GM20000 (cell line): ENCODE measurements at places on chromosomes 5 and 9.

DNA sequence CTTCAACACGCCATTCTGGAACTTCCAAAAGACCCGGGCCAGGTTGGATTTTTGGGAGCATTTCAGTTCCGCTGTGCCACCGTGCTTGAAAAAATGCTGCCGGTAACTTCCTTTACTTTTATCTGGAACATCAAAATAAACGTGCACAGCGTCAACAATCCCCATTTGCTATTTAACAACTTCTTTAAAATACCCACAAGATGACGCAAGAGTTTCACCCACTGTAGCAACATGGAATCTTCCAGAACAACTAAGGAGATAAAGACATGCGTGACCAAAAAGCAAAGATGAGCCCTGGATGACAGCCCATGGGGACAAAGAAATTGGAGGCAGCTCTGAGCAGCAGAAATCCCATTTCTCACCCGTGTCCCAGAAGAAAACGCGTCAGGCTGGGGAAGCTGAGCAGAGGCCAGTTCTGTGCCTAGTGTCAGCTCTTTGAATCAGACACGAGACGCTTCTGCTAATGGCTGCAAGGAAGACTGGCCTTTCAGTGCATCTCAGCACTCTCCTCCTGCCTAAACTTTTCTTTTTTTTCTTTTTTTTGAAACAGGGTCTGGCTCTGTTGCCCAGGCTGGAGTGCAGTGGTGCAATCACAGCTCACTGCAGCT, 61.3 kb downstream of the SECISBP2 start:
- DNase-seq: no peak

GRCh38 chr5:133220851-133221674, 169.2 kb downstream of the HSPA4 start:
- DNase-seq: no peak

DNA sequence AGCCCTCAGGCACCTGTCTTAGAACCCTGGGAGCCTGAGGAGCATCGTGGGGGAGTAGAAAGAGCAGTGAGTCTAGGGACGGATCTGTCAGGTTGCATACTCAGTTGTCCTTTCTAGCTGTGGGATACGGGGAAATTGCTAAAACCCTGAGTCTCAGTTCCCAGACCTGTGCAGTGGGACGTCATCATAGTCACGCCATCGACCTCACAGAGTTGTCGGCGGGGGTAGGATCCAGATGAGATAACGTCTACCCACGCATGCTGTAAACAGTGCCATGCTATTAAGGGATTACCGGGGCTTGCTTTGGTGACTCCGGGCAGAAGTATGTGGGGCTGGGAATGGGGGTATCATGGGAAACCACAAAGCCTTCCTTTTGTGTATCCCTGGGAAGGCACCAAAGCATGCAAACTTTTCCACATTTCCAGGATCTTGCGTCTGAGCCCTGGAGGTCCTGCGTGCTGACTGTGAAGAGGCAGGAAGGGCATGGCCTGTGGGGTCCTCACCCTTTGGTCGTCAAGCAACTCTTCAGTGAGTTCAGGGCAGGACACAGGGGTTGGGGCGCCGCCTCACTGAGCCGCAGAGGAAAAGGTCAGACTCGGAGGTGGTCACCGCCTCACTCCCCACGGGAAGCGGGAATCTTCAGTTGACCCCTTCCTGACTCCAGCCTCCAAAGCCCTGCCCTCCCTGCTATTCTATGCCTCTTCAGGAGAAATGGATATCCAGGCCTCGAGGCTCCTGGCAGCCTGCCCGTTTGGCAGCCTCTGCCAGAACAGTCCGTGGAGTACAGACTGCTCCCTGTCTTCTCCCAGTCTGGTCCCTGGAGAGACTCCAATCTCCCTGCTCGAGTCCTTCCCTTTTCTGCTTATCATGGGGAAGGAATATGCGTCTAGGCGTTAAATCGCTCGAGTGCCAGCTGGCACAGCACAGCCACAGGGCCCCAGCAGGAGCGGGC, 186.8 kb upstream of the KLF9 start:
- DNase-seq: no peak

GRCh38 chr5:160297776-160298175, 14.6 kb downstream of the CCNJL start:
- no peak for DNase-seq

GRCh38 chr5:179371121-179371510, 25.9 kb upstream of the ADAMTS2 start:
- no peak for DNase-seq

DNA sequence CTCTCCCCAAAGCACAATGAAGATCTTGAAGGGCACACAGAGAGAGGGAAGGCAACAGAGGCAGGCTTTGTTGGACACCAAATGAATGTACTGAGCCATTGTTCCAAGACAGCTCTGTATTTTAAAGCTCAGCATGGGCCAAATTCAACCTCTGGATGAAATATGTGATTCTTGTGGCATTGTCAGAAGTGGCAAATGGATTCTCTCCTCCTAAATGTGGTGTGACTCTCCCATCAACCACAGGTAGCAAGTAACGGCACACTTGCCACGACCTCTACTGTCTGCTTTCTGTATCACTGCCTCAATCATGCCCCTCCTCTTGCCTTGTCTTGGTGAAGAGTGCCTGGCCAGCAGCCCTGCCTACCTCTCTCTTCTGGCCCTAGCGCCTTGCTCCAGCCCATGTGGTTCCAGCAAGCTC, 6.1 kb upstream of the MOB3B start:
- no peak for DNase-seq

DNA sequence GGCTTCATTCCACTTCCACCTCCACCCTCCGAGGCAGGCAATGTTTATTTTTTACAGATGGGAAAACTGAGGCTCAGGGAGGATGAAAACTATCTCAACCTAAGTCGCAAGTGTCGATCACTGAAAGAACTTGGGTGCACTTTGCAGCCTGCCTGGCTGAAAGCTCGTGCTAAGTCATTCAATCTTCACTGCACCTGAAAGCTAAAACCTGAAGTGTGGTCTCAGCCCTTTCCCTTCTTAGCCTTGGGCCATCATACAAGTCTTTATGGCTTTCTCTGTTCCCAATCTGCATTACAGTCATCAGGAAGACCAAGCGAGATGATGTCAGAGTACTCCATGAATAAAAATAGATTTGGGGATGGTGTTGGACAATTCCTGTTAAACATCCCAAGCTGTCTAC, 1.0 kb upstream of the TNFSF8 start:
- DNase-seq: no peak

- DNase-seq: no peak
These were observed 611.0 kb upstream of the KLF4 start for GRCh38 chr9:108100571-108100970.

DNA sequence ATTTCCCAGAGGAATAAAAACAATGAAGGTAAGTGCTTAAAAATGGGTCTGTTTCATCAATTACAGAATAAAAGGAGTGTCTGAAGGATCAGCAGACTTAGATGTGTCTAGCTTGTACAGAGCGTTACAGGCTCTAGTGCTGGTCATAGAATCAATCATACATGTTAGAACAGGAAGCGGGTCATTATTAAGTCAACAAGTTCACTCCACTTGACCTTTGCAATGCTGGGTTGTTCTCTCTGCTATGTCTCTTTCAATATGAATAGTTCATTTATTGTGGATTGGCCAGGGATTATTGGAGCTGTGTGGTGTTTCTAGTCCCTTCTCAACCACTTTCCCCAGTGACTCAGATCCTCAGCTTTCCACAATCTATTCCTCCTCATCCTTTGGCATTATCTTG, 20.7 kb upstream of the EGFLAM start:
- no peak for DNase-seq

- no peak for DNase-seq
These were observed 60.1 kb downstream of the VCAN start for GRCh38 chr5:83531661-83532060.

DNA sequence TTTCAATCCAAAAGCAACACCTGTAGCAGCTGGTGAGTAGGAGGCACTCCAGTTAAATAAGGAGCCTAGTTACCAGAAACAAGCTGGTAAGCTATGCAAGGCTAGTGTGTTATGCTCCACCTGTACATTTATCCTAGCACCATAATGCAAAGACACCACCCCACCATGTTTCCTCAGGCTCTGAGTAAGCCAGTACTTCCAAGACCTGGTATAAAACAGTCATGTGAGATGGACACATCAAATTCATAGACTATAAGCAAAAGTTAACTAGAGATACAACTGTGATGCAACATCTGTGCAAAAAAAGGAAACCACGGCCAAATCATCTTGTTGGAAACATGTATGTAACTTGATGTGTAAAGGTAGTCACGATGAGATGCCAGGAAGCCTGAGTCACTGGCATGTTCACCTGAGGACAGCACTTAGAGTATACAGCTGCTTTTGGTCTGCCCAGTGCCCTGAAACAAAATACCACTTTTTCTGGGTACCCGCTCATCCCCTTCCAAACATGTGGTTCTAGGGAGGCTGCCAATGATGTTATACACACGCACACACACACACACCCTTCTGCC, 66.1 kb downstream of the CDK5RAP2 start:
- no peak for DNase-seq

GRCh38 chr9:86925686-86926085, 21.6 kb downstream of the GAS1 start:
- DNase-seq: no peak

DNA sequence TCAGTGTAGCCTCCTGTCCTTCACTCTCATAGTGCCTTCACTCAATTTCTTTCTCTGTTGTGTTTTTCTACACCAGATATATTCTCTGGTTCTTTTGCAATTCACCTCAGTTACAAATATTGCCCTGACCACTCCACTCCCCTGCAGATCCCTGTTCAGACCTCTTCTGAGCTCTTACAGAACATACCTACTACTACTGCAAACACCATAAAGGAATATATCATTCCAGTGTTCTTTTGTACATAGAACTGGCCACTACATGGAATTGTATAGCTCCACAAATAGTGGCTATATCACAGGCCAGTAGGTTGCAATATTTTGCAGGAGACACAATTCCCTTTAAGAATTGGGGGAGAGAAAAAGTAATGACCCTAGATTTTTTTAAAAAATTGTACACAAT, 21.0 kb downstream of the ALDH1A1 start:
- DNase-seq: no peak

DNA sequence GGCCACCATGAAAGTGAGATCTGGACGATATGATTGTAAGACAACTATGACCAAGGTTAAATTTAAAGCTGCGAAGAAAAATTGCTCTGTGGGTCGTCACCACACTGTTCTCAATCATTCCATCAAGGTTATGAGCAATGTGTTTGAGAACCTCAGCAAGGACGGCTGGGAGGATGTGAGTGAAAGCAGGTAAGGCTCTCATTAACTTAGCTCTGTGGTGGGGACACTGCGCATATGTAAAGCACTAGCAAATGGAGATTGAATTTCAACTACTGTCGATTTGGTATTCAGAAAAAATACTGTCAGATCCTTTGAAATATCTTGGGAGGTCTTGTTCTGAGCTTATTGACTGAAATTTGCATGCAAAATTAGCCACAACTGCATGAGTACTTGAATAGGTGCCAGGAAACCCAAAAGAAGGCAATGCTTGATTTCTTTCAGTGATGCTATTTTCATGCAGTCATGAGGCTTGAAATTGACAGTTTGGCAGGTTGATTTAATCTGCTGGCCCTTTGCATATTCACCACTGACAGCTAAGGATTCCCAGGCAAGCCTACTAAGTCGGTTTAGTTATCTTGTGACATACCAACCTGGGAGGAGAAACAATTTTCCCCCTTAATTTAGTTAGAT, 183.9 kb upstream of the SH3GL2 start:
- DNase-seq: no peak

- peak; percentile 40 for DNase-seq
These were observed 5.9 kb downstream of the DMRTA1 start for GRCh38 chr9:22452415-22453010.

DNA sequence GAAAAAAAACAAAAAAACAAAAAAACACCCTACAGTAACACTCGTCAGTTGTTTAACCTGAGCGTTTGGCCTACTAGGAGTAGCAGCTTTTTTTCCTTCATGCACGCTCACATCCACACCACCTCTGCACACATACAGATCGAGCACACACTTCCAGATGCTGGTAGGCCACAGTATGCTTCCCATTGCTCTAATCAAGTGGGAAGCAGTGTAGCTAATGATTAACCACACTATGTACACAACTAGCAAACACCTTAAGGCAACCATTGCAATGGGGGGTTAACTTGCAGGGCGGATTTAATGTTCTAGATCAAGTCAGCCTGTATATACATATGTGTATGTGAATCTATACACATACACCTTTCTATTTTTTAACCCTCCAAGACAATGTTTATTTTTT, 65.5 kb upstream of the GLRX start:
- no peak for DNase-seq

DNA sequence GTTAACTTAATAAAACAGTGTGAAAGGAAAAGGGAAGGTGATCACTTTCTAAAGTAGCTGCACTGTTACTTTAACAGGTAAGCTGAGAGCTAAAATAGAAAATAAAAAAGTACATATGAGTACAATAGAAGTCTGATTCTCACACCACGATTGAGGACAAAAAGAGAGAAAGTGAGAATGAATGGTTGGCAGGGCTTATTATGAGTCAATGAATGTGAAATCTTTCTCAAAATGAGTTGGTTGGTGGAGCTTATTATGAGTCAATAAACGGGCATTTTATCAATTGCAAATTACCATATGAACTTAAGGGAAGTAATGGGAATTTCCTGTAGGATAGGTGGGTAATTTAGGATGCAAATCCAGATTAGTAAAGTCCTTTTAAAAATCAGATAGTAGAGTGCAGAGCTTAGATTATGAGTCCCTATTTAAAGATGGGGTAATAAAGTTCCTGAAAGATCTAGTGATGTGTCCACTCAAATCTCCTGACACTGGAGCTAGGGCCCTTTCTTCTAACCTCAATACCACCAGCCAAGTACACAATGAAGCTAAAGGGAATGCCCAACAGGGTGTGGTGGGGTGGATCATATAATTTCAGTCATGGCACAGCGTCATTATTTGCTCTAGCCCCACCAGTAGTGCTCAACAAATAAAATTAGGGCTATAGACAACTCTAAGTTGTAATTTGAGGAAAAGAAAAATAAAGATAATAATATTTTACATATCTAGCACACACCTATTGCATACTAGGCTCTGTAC, 21.1 kb upstream of the TLR4 start:
- DNase-seq: no peak

DNA sequence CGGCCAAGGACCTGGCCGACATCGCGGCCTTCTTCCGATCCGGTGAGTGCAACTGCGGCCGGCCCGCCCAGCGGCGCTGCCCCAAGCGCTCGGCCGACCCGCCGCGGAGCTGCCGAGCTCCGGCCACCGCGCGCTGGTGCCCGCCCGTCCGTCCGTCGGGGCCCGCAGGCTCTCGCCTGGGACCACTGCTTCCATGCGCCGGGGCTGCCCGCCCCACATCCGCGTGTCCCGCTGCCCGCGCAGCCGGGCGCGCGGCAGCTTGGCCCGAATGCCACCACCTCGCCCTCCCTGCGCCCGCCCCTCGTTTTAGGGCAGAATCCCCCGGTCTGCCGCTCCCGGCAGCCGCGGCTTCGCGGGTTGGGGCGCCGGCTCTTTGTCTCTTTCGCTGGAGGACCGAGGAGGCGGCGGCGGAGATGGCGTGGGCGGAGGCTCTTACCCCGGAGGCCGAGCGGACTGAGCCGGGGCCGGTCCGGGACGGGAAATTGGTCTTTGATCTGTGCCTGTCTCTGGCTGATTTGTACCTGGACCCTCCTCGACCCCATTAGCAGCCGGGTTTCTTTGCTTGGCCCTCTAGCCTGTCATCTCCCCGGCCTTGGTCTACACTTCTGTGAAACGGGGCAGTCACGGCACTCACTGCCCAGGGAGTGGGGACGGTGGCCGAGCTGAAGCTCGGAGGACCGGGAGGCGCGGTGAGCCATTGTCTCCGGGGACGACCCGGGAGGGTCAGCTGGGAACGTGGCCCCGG, 871 bp downstream of the TRIO start:
- peak; percentile 78 for DNase-seq
